Cardiac ventricle fibroblast (primary cell): ENCODE measurements at places on chromosomes 2 and 18. TPM values are rescaled to one million over a fixed set of nuclear protein-coding genes. Genes with fewer than 3 reads are reported as not detected.

Gene UGT1A10
- not detected in 2 replicates for total RNA-seq

Gene ANKRD62
- not detected in 2 replicates for total RNA-seq

Gene NUP35
- total RNA-seq: 5.6 and 6.7 TPM in 2 replicates

Gene AGXT
- not detected in 2 replicates for total RNA-seq

Gene MARCHF4
- total RNA-seq: 0.10 TPM in 1 of 2 replicates, not detected in the other

Gene STARD6
- not detected in 2 replicates for total RNA-seq

Gene ARHGAP15
- total RNA-seq: not detected in 2 replicates

Gene HOXD9
- total RNA-seq: 0.12 TPM in 1 of 2 replicates, not detected in the other

Gene GPD2
- total RNA-seq: 10.9 and 29.5 TPM in 2 replicates

Gene SLC5A7
- not detected in 2 replicates for total RNA-seq

Gene SIGLEC15
- total RNA-seq: 0.39 TPM in 1 of 2 replicates, not detected in the other

Gene NLRC4
- total RNA-seq: not detected in 2 replicates

Gene KCNS3
- total RNA-seq: 0.34 TPM in 1 of 2 replicates, not detected in the other

Gene PAIP2B
- total RNA-seq: 0.54 and 1.00 TPM in 2 replicates

Gene SERPINB13
- not detected in 2 replicates for total RNA-seq

Gene SATB2
- total RNA-seq: 1.4 and 1.8 TPM in 2 replicates

Gene TUBA4A
- total RNA-seq: 13.4 and 26.5 TPM in 2 replicates

Gene ALLC
- not detected in 2 replicates for total RNA-seq
